ENCODE measurements at places on chromosomes 11 and 22.

DNA sequence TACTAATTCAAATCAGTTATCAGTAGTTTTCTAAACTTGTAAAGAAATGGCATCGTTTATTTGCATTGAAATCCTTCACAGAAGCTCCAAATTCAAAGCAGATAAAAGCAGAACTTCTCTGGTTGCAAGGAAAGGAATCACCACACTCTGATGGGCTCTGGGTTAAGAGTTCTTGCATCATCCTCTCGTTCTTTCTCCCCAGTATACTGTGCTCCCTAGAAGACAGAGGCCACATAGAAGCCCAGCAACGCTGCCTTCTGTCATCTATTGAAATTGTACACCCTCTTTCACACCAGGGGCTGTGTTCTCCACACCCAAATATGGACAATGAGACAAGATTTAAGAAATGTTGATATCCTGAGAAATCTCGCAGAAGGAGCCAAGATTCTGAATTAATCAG lies 29.3 kb downstream of the FAT3 start:
- DNase-seq, result no peak

GRCh38 chr11:2525166-2525861 lies 80.5 kb downstream of the KCNQ1 start:
- no peak for DNase-seq

- DNase-seq, result no peak
These were observed 78.0 kb upstream of the SHANK2 start for GRCh38 chr11:71330349-71330748.

DNA sequence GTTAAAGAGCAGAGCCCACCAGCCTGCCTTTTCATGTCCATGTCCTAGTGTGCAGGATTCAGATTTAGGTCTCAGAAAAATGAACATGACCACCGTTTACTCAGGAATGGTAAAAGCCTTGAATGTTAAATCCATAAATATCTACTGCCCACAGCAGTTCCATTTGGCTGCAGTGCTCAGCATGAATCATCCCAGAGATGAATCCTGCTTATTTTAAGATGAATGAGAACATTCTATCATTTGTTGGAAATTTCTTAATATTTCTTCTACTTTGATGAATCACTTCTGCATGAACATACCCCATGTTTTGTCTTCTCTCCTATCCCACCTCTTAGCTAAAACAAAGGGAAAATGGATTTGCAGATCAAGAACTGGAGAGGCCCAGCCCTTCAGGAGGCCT lies 47.5 kb upstream of the AQP11 start:
- DNase-seq, result no peak

- DNase-seq, result no peak
These were observed 118.3 kb downstream of the VPREB1 start for GRCh38 chr22:22362936-22363335.

DNA sequence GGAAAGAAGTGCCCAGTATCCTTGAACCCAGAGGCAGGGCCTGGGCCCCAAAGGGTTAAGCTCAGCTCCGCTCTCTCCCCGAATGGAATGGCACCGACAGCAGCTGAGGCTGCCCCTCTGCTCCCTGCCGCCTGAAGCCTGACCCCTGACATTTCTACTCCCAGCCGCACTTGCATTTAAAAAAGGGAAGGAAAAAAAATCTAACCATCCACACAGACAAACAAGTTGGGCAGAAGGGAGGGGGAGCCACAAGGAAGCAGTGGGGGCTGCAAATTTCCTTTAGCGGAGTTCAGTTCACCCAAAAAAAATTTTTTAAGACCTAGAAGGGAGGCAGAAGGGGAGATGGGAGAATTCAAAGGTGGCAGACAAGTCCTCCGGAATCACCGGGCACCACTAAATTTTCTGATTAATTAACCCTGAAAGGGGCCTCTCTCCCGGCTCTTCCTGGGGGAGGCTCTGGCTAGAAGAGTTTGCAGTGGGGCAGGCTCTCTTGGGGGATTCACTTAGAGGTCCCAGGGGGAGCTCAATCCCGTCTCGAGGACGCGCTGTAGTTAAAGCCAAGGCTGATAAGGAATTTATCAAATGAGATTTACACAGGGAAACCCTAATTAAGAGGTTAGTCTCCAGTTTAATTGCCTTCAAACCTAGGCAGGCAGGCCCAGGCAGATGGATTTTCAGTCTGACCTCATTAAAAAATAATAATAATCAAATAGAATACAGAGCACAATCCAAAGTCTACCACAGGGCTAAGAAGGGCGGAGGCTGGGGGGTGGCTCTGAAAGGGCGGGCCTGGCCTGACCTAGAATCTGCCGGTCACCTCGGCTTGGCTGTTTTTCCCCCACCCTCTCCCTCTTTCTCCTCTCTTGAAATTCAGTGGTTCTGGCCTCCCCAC lies 25.6 kb downstream of the MN1 start:
- DNase-seq, result no peak

DNA sequence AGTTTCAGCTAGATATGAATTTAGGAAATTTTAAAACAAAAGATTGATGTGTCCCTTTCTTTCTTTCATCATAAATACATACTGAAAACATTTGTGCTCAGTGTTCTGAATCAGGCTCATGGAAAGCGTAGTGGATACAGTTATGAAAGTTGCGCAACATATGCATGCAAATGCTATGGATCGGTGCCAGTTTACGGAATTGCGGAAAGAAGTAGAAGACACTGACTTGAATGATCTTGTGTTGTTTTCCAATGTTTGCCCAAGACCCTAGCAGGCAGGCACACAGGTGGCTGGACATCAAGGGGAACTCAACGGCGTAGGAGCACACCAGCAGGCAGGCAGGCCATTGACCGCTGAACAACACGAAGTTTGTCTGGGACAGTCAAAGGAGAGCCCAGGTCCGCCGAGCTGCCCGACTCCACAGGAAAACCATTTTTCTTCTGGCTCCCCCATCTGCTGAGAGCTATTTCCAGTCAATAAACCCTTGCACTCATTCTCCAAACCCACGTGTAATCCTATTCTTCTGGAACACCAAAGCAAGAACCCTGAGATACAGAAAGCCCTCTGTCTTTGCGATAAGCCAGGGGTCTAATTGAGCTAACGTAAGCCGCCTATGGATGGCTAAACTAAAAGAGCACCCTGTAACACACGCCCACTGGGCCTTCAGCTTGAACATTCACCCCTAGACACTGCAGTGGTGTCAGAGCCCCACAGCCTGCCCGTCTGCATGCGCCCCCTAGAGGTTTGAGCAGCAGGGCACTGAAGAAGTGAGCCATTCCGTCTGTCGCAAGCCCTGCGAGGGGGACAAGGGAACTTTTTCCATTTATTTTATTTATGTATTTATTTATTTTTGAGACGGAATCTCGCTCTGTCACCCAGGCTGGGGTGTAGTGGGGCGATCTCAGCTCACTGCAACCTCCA lies 7.4 kb upstream of the BIRC3 start:
- DNase-seq, result no peak

GRCh38 chr11:76073724-76074123 lies 132.6 kb downstream of the WNT11 start:
- DNase-seq, result no peak

GRCh38 chr22:38984224-38984623 lies 2.1 kb downstream of the APOBEC3B start:
- no peak for DNase-seq

GRCh38 chr11:102144357-102145355 lies 34.4 kb downstream of the YAP1 start:
- no peak for DNase-seq

GRCh38 chr11:126111458-126112116 lies 48.9 kb upstream of the CDON start:
- DNase-seq, result no peak

GRCh38 chr11:841981-842369 lies 354 bp downstream of the POLR2L start:
- no peak for DNase-seq

GRCh38 chr22:33272871-33273270 lies 214.7 kb upstream of the SYN3 start:
- no peak for DNase-seq

GRCh38 chr11:103683576-103683975 lies 352.9 kb upstream of the DDI1 start:
- DNase-seq, result no peak

- peak; percentile 6 for DNase-seq
These were observed 92.5 kb downstream of the CCDC83 start for GRCh38 chr11:85947431-85948272.

GRCh38 chr11:2677127-2677526 lies 22.7 kb downstream of the KCNQ1OT1 start:
- DNase-seq, result no peak

- no peak for DNase-seq
These were observed 3.5 kb downstream of the INPP5J start for GRCh38 chr22:31126128-31126868.

- no peak for DNase-seq
These were observed 105.2 kb upstream of the SYT13 start for GRCh38 chr11:45391168-45391850.

GRCh38 chr22:26399289-26399688 lies 29.8 kb upstream of the ASPHD2 start:
- DNase-seq, result no peak

DNA sequence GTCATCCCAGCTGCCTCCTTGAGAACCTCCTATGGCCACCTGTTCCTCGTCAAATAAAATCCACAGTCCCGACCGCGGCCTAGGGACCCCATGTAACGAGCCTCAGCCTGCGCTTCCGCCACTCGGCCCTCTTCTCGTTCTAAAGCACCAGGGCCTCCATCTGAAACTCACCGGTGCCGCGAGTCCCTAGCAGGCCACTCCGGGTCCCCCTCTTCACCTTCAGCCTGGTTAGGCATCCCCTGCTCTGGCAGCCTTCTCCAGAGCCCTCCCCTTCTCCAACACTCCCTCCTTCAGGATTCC lies 2.4 kb upstream of the SSTR3 start:
- no peak for DNase-seq

- DNase-seq, result no peak
These were observed 475.2 kb downstream of the JRKL start for GRCh38 chr11:96865020-96865419.

All from activated CD4-positive, alpha-beta T cell treated with anti-CD3 and anti-CD28 coated beads for 24 hours (primary cell).